ENCODE measurements at places on chromosomes 2 and 18.
A peak's percentile ranks its signal among the peaks of the same experiment; 100 is the strongest.

DNA sequence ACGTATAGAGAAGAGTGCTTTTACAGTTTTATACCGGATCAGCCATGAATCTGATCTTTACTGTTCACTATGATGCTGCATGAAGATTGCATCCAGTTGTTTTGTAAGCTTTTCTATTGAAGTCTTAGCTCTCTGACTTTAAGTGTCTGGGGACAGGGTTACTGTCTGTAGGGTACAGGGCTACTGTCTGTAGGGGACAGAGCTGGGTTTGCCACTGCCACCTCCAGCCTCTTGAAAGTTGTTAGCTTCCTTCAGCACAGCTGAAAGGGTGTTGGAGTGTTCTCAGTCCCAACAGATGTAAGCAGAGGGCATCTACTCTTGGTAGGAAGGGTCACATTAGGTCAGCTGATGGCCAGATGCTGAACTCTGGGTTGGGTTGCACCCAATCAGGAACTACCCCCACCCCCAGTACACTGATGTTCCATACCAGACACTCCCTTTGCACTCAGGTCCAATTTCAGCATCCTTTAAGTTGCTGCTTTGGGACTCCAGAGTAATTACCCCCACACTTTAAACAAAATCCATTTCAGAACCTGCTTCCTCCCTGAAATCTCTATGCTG, 58.0 kb downstream of the MYL12B start:
- no peak for DNase-seq

GRCh38 chr18:47821314-47821713, 109.1 kb downstream of the SMAD2 start:
- no peak for DNase-seq

- no peak for DNase-seq
Measured at GRCh38 chr2:68974251-68974650, at the start of gene GKN1. Gene GKN1, plus strand, starts transcription at chr2:68974636. Its CDS starts 42 bp downstream, at chr2:68974678.

DNA sequence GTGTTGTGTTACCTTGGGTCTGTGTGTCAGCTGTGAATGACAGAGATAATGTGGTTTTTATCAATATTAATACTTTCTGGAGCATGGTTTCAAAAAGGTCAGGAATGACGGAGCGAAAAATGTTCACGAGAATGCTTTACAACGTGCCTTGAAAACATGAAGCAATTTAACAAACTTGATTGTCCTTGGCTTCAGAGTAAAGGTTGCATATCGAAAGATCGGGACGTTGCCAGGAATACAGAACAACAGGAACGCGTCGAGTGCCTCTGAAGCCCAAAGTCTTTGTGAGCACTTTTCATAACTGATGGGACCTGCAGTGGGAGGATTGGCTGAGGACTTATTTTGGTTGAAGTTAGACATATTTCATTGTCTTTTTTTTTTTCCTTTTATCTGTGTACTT, 206.1 kb downstream of the ZNF407 start:
- no peak for DNase-seq

DNA sequence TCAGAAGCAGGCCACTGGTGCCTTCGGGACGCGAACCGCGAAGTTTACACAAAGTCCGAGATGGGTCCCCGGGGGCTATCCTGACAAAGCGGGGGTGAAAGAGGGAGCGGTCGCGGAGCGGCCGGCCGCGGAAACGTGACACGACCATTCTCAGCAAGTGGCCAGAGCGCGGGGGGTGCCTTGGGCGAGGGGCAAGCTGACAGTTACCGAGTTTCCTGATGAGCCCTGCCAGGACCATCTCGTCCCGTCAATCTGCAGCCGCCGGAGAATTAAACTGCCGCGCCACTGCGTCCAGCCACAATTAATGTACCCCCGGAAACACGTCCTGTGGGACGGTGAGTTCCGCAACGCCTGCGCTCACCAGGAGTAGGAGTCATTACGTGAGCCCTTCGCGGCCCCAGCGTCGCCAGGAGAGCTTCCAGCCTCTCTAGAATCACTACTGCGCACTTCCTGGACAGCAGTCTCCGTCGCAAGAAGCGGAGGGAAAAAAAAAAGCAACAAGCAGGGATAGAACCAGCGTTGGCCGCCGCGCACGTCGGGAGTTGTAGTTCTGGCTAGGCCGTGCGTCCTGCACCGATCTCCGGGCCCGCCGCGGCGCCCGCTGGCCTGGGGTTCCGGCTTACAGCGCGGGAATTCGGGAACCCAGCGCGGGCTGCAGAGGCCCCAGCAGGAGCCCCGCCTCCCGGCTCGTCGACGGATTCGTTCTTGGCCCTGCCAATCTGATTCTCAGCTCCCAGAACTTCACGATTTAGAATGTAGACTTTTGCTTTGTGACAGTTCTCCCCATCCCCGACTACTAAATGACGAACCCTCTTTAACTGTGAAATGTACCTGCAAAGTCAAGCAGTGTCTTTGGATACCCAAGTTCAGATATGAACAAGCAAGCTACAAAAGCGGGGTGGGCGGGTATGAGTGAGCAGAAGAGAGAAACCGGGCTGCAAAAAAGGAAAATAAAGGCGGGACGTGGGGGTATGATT, at the start of gene RTTN:
Gene RTTN (minus strand): TSS at position 267 of the 977 bp plus-strand sequence. CDS start 29 bp downstream, at position 238.
- DNase-seq, result peak; percentile 97

GRCh38 chr2:33145459-33145858, 198.7 kb downstream of the LTBP1 start:
- no peak for DNase-seq

- no peak for DNase-seq
Measured at GRCh38 chr18:62632788-62633455, 82.4 kb upstream of the PHLPP1 start.
